ENCODE measurements at places on chromosomes 2 and 18. TPM values are rescaled to one million over a fixed set of nuclear protein-coding genes. Genes with fewer than 3 reads are reported as not detected.

REG3A gene
- polyA plus RNA-seq = not detected

IL1RL1 gene
- not detected for polyA plus RNA-seq

SMYD1 gene
- polyA plus RNA-seq = not detected

SEC11C gene
- polyA plus RNA-seq = 169 TPM

PELI1 gene
- 32.4 TPM for polyA plus RNA-seq

TOGARAM2 gene
- polyA plus RNA-seq = 2.4 TPM

POTEJ gene
- polyA plus RNA-seq = not detected

ACADL gene
- polyA plus RNA-seq = 0.68 TPM

POMC gene
- 8.5 TPM for polyA plus RNA-seq

POTEC gene
- not detected for polyA plus RNA-seq

SPAG16 gene
- polyA plus RNA-seq = 47.8 TPM

IHH gene
- not detected for polyA plus RNA-seq

ZNF804A gene
- polyA plus RNA-seq = not detected

RAD51AP2 gene
- polyA plus RNA-seq = 0.16 TPM

TUBB8B gene
- 0.74 TPM for polyA plus RNA-seq

CDH2 gene
- polyA plus RNA-seq = 15.2 TPM

FAM117B gene
- 8.4 TPM for polyA plus RNA-seq

ADRA2B gene
- polyA plus RNA-seq = 1.7 TPM

ZAP70 gene
- not detected for polyA plus RNA-seq

SFTPB gene
- not detected for polyA plus RNA-seq

FAP gene
- not detected for polyA plus RNA-seq

POTEI gene
- polyA plus RNA-seq = 0.24 TPM

LRRC30 gene
- not detected for polyA plus RNA-seq

AQP12A gene
- not detected for polyA plus RNA-seq

FABP1 gene
- not detected for polyA plus RNA-seq

DCTN1 gene
- polyA plus RNA-seq = 108 TPM

ALPG gene
- polyA plus RNA-seq = 0.89 TPM

OSBPL1A gene
- 55.6 TPM for polyA plus RNA-seq

RASGRP3 gene
- 0.19 TPM for polyA plus RNA-seq

LRRTM1 gene
- 0.47 TPM for polyA plus RNA-seq

NT5C1B gene
- not detected for polyA plus RNA-seq

MAPK4 gene
- 1.3 TPM for polyA plus RNA-seq

OSR1 gene
- polyA plus RNA-seq = not detected

VWC2L gene
- polyA plus RNA-seq = not detected

ATP9B gene
- polyA plus RNA-seq = 14.2 TPM

NYAP2 gene
- not detected for polyA plus RNA-seq

GPBAR1 gene
- 0.37 TPM for polyA plus RNA-seq

CFAP65 gene
- polyA plus RNA-seq = 0.37 TPM

C2orf15 gene
- 6.4 TPM for polyA plus RNA-seq

SERPINB8 gene
- polyA plus RNA-seq = 0.50 TPM

FAM161A gene
- 27.4 TPM for polyA plus RNA-seq
